Hepatocyte (in vitro differentiated cells): ENCODE measurements at places on chromosomes 1 and 21. TPM values are rescaled to one million over a fixed set of nuclear protein-coding genes. Genes with fewer than 3 reads are reported as not detected.

Gene PLCH2
- polyA plus RNA-seq, result 1.9 and 3.4 TPM in 2 replicates

Gene RPAP2
- polyA plus RNA-seq, result 18.1 and 23.4 TPM in 2 replicates

Gene TNFSF4
- polyA plus RNA-seq, result 0.80 and 1.9 TPM in 2 replicates

Gene CD160
- not detected in 2 replicates for polyA plus RNA-seq

Gene KLF17
- polyA plus RNA-seq, result not detected in 2 replicates

Gene TXNDC12
- 86.2 and 91.1 TPM in 2 replicates for polyA plus RNA-seq

Gene FAM151A
- 5.0 and 13.5 TPM in 2 replicates for polyA plus RNA-seq

Gene SPRR3
- polyA plus RNA-seq, result 0.40 and 0.72 TPM in 2 replicates

Gene LCA5L
- 1.8 and 2.4 TPM in 2 replicates for polyA plus RNA-seq

Gene TMIGD3
- polyA plus RNA-seq, result 5.2 TPM in 2 replicates

Gene SPATA45
- 0.44 and 0.57 TPM in 2 replicates for polyA plus RNA-seq

Gene LCE2B
- not detected in 2 replicates for polyA plus RNA-seq

Gene BRINP3
- polyA plus RNA-seq, result 15.3 and 21.6 TPM in 2 replicates

Gene KRTAP19-3
- polyA plus RNA-seq, result not detected in 2 replicates

Gene MYCBP
- 33.9 and 38.4 TPM in 2 replicates for polyA plus RNA-seq

Gene PEF1
- polyA plus RNA-seq, result 85.5 and 89.0 TPM in 2 replicates

Gene CCDC24
- 23.7 and 27.7 TPM in 2 replicates for polyA plus RNA-seq

Gene RPE65
- 0.39 TPM in 1 of 2 replicates, not detected in the other for polyA plus RNA-seq

Gene CD1E
- polyA plus RNA-seq, result not detected in 2 replicates

Gene ATAD3B
- polyA plus RNA-seq, result 33.2 and 40.5 TPM in 2 replicates

Gene RNU1-4
- not detected in 2 replicates for polyA plus RNA-seq
